ENCODE measurements at places on chromosomes 2 and 18.

- DNase-seq, result no peak
Measured at GRCh38 chr2:119753041-119753929, 6.4 kb upstream of the PTPN4 start.

DNA sequence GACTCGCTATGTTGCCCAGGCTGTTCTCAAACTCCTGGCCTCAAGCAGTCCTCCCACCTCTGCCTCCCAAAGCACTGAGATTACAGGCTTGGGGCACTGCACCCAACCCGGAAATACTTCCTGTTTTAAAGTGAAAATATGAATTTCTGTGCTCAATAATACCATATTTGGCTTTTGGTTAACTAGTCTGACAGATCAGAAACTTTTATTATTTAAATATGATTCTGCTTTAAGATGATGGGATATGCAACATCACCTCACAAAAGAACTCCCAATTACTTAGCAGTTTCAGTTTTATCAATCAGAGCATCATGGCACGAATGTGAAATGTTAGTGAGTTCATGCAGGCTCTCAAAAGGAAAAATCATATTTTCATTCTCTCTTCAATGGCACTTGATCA lies 120.6 kb downstream of the PTRHD1 start:
- DNase-seq, result no peak

GRCh38 chr2:45818591-45818990 lies 167.1 kb downstream of the PRKCE start:
- no peak for DNase-seq

GRCh38 chr2:104846786-104847585 lies 6.9 kb upstream of the POU3F3 start:
- DNase-seq, result no peak

- no peak for DNase-seq
Measured at GRCh38 chr2:39981883-39982311, 202.8 kb upstream of the THUMPD2 start.

- DNase-seq, result no peak
Measured at GRCh38 chr2:149924028-149924427, 336.5 kb upstream of the MMADHC start.

DNA sequence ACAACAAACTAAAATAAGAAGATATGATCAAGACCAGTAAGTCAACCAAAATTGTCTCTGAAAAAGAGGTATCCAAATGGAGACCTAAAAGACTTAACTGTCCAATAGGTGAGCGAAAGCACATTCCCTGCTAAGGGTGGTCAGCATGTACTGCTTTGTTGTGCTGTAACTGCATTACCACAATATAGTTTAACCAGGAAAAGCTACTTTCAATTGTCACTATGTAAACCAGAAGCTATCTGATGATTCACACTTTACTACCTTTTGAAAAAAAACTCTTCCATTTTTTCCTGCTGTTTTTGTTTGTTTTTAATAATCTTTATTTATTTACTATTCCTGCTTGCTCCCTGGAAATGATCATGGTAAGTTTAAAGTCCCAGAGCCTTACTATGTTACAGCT lies 36.1 kb downstream of the ASXL2 start:
- no peak for DNase-seq

DNA sequence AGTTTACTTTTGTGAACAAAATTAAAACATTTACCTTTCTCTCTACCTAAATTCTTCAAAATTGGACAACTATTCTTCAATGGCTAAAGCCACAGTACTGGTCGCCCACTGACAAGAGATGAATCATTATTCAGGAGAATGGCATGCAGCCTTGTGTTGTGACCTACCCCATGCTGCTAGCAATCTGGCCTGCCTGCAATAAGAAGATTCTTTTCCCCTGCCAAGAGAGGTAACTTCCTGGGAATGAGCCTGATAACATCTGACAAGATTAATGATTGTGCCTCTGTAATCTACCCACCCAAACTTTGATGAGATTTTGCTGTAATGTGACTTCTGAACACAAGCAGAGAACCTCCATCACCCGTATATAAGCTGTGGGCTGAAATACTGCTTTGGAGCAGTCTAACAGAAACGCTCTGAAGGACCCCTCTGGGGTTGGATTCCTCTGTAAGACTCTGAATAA lies 47.0 kb upstream of the ST3GAL5 start:
- no peak for DNase-seq

GRCh38 chr18:79380816-79381806 lies 14.6 kb upstream of the NFATC1 start:
- no peak for DNase-seq

- no peak for DNase-seq
Measured at GRCh38 chr2:132697556-132698205, 27.7 kb upstream of the LYPD1 start.

GRCh38 chr2:691821-692761 lies 14.9 kb upstream of the TMEM18 start:
- DNase-seq, result no peak

DNA sequence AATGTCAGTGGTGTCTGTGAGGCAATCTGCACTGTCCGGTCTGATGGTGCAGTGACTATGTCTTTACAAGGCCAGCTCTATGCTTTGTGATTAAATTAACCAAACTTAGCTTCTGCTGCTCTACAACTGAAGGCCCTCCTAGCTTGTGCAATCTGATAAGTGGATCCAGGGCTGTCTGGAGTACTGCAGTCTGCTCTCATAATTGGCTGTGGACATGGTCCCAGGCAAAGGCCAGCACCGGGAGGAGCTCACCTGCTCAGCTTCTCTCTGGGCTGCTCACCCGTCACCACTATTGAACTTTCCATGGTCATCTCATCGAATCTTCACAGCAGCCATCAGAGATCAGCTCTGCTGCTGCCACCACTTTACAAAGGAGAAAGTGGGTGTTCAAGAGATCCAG lies 13.0 kb upstream of the APCDD1 start:
- no peak for DNase-seq

- no peak for DNase-seq
Measured at GRCh38 chr2:1140389-1141003, 189.8 kb downstream of the SNTG2 start.

DNA sequence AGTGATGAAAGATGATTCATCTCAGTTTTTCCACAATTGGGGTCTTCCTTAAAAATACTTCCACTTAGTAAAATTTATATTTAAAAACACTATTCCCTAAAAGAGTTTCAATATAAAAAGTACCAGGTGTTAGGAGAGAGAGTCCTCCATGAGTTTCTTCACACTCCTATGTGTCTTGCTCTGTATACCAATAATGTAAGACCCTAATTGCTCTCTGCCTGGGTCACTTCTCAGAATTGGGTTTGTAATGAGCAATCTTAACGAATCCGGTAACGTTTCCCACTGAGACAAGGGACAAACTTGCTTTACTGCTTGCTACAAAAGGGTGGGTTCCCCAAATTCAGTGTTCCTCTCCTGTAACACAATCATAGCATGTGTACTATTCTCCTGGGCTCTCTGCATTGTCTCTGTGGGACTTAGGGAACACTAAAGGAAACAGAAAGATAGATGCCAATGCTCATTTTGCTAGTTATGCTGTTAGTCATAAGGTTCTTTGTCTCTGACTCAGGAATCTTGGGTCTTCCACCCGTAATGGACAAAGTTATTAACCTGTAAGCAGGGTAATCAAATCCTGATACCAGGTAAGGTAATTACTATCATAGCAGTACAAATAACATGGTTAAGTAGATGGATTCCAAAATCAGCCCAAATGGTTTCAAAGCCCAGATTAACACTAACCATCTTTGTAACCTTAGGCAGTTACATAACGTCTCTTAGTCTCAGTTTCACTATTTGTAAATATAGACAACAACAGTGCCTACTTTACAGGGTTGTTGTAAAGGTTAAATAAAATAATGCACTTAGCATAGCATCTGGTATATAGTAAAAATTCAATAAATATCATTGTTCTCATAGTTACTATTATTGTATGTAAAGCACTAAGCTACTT lies 46.3 kb downstream of the ITSN2 start:
- no peak for DNase-seq

GRCh38 chr2:241088376-241088775 lies 13.7 kb downstream of the MTERF4 start:
- DNase-seq, result no peak

DNA sequence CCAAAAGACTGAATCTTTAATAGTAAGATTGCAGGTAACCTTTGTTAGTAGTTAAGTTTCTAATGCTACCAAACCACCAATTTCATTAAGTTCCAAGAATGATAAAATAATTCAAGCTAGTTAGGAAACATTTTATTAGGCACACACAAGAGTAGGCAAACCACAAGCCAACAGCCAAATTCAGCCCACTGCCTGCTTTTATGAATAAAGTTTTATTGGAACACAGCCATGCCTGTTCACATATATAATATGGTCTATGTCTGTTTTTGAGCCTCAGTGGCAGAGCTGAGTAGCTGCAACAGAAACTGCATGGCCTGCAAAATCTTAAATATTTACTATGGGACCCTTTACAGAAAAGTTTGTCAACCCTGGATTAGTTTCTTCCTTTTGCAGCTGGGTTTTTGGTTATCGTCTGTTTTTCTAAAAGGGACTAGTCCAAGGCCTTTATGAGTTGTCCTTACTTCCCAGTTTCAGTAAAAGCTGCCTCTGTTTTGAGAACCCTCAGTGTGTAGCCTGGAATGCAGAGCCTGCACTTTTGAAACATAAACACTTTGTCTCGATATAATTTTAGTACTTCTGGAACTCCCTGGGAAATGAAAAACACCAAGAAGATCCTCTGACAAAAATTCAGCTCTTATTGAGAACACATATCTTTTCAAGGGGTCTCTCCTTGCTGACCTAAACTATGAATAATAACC lies 39.1 kb downstream of the FRZB start:
- no peak for DNase-seq

- DNase-seq, result no peak
Measured at GRCh38 chr18:51150113-51150700, 47.3 kb downstream of the MEX3C start.

GRCh38 chr2:220270481-220271070 lies 643.1 kb downstream of the SLC4A3 start:
- DNase-seq, result peak; percentile 56

- no peak for DNase-seq
Measured at GRCh38 chr2:88658326-88658725, 31.1 kb upstream of the EIF2AK3 start.

GRCh38 chr2:62292190-62292589 lies 96.3 kb downstream of the B3GNT2 start:
- no peak for DNase-seq

- DNase-seq, result no peak
Measured at GRCh38 chr18:911486-911885, 6.8 kb downstream of the ADCYAP1 start.

- DNase-seq, result no peak
Measured at GRCh38 chr18:55830544-55830943, 242.6 kb upstream of the TCF4 start.

GRCh38 chr2:54595999-54596902 lies 127.2 kb upstream of the EML6 start:
- no peak for DNase-seq

- no peak for DNase-seq
Measured at GRCh38 chr2:176575237-176575744, 306.0 kb downstream of the MTX2 start.

DNA sequence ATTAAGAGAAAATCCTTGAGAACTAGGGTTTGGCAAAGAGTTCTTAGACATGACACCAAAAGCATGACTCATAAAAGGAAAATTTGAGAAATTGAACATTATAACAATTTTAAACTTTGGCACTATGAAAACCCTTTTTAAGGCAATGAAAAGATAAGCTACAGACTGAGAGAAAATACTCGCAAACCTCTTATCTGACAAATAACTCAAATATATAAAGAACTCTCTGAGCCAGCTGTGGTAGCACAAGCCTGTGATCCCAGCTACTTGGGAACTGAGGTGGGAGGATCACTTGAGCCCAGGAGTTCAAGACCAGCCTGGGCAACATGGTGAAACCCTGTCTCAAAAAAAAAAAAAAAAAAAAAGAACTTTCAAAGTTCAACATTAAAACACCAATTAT lies 70.5 kb downstream of the FAM168B start:
- DNase-seq, result no peak

DNA sequence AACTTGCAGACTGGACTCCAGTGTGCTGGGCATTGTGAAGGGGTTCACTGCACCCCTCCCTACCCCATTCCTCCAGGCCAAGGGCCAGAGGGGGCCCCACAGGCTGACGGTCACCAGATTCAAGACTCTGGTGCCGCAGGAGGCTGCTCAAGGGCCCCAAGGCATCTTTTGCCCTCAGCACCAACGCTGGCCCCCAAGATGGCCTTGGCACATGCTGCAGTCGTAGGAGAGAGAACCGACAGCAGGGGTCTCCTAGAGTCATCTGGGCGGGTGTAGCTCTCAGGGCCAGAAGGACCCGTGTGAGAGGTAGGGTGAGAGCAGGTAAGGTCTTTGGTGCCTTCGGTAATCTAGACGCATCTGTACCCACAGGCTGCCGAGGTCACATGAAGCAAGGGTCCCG lies 18.7 kb upstream of the ODC1 start:
- DNase-seq, result no peak

DNA sequence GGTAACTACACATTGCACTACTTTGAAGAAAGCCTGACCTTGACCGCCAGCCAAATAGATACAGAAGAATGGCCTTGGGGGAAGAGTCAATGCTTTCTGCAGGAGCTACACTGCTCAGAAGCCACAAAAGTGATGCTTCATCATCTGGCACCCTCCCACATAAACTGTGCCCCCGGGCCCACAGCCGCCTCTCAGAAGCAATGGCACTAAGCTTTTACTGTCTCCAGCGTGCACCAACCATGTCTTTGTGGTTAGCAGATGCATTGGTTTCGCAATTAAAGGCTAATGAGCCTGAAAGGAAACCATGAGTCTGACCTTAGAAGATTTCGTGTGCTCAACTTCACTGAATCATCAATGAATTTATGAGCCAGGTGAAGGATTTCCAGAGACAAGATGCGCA lies 209.4 kb upstream of the TRIB2 start:
- no peak for DNase-seq

DNA sequence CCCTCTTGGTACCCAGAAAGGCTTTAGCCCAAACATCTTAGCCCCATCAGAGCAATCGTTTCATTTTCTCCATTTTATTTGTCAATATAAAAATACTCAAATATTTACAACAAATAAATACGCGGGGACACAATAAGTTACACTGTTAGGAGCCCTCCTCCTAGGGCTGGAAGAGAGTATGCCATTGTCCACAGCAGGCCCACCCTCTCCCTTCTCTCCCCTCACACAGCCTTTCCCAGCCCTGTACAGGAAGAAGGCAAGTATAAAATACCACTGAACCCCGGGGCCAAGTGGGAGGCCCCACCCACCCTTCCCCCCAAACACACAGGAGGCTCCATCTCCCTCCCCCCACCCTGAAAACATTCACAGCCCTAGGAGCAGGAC lies 1.9 kb upstream of the ANKRD39 start:
- no peak for DNase-seq

DNA sequence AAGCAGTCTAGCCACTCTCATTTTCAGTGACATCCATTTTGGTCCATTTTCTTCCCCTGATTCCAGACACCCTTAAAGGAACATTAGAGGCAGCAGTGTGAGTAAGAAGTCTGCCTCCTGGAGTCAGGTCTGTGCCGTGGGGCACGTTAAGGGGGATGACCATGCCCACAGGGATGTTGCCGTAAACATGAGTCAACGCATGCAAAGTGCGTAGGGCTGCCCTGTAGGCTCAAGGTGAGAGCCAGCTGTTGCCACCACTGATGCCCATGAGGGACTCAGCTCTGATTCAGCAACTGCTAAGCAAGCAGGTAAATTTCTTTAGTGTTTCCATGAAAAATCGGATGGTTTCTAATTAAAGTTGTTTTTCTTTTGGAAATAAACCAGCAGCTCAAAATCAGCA lies 61.4 kb upstream of the TFCP2L1 start:
- DNase-seq, result no peak

GRCh38 chr2:20165677-20166509 lies 59.0 kb downstream of the SDC1 start:
- DNase-seq, result no peak

- peak; percentile 34 for DNase-seq
Measured at GRCh38 chr18:49814147-49814499, 790 bp upstream of the ACAA2 start.

GRCh38 chr18:6088432-6088831 lies 193.1 kb upstream of the TMEM200C start:
- no peak for DNase-seq

Measured in NCI-H1417 treated with DMSO at 0.1 percent for 48 hours (cell line).